ENCODE measurements at places on chromosomes 1 and 21.

- no peak for DNase-seq
Observed at GRCh38 chr1:226599636-226600238, 51.2 kb downstream of the STUM start.

GRCh38 chr1:154788886-154789285, 81.2 kb downstream of the KCNN3 start:
- DNase-seq: no peak

GRCh38 chr1:4784761-4785160, 130.4 kb downstream of the AJAP1 start:
- no peak for DNase-seq

DNA sequence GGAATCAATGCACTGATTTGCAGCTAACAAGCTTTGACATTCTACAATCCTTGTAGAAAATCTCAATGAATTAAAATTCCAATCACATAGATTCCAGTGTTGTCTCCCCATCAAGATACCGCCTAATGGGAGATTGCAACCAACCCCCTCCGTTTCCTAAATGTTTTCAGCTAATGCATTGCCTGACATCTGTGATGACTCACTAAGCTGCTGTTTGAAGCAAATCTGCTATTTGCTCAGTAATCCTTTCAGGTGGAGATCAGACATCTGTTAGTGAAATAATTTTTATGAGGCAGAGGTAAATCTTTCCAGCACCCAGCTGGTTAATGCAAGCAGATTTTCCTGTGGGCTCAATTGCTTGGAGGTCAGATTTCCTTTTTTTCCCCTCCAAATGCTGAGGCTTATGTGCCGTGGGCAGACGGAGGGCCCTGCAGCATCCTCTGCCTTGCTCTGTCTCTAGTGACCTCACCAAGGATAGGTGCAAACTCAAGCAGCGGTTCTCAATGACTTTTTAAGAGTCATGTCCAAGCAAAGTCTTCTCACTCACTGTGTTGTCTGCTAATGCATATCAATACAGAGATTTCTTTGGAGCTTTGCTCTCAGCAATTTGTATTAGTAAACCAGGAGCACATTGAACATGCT, 91.1 kb upstream of the RAB3GAP2 start:
- DNase-seq: no peak

DNA sequence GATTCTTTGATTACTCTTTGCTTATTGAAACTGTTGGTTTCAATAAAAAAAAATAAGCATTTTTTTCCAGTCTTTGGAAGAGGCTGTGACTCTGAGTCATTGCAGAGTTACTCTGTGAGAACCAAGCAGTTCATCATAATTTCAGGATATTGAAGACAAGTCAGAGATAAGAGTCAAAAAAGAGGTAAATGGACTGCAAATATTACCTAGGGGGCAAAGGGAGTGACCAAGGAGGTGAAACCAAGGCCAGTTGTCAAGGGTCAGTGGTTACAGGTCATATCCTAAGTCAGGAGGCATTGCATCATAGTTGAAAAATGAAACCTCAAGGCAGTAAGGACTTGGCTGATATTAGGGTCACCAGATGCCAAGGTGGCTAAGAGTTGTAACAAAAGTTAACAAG, 597.1 kb upstream of the USP24 start:
- no peak for DNase-seq

DNA sequence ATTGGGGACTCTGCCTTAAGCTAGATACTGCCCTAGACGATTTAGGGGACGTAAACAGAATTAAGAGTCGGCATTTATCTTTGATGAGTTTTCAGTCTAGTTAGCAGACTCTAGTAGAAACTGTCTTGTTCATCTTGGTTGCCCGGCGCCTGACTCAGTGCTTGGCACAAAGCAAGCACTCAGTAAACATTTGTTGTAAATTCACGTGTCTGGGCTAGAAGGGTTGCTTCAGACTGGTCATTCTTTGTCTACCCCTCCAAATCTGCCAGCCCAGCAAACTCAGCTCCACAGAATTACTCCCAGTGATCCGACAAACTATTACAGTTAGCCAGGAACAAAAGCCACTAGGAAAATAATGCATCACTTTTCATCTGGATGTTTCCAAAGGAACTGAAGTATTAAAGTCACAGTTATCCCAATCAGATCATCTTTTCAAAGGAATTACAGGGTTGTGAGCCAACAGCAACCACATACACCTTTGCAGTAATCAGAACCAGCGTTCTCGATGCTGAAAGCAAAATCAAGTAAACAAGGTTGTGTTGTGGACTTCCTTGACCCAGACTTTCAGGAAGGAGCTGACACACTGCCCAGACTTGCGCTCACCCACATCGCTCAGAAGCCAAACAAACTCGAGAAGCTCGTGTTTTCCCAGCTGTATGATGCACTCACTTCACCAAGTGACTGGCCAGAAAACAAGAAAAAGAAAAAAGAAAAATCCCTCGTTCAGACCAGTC, 66.5 kb upstream of the GADD45A start:
- DNase-seq: no peak

DNA sequence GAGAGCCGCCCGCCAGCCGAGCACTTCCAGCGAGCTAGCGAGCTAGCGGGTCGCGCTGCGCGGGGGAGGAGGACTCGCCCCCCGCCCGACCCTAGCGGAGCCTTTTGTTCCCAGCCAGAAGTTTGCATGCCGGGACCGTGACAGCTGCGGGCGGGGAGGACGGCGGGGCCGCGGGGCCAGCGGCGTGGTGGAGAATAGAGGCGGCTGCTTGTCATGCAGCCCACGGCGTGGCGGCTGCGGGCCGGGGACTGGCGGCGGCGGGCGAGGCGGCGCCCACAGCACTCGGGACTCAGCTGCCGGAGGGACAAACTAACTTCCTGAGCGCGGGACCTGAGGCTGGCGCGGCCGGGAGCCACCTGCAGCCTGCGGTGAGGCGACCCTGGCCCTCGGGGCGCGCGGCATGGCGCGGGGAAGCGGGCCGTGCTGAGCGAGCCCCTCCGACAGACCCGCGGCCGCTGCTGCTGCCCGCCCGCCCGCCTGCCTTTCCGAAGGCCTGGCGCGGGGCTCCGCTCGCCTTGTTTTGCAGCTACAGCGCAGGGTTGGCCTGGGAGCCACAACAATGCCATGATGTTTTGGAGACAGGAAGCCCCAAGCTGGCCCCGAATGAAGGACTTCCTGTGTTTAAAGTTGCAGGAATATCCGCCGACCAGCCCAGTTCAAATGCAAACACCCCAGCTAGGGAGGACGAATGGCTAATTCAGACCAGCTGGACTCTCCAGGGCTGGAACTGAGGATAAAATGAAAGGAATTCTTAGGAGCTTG, 82.2 kb upstream of the BMP8A start:
- DNase-seq: no peak

DNA sequence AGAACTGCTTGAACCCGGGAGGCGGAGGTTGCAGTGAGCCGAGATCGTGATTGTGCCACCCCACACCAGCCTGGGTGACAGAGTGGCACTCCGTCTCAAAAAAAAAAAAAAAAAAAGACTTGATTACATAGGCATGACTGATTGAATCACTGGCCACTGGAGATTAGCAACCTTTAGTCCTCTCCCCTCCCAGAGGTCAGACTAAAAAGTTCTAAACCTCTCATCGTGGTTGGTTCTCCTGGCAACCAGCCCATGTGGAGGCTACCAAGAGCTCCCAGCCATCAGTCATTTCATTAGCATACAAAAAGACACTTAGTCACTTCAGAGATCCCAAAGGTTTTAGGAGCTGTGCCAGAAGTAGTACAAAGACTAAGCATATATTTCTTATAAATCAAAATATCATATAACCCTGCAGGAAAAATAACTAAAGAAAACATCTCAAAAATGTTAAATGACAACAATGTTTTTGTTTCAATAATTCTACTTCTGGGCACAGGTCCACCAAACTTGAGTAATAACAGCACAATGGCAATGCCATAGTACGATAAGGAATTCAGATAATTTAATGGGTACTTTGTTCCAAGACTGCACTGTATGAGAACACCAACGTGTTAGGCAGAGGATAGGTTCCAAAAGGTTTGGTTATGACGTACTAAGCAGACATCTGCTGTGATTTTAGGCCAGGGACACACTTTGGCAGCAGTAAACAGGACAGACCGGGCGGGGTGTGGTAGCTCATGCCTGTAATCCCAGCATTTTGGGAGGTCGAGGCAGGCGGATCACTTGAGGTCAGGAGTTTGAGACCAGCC, 18.1 kb downstream of the USP48 start:
- no peak for DNase-seq

- no peak for DNase-seq
Observed at GRCh38 chr1:171256940-171257606, 8.8 kb downstream of the FMO1 start.

DNA sequence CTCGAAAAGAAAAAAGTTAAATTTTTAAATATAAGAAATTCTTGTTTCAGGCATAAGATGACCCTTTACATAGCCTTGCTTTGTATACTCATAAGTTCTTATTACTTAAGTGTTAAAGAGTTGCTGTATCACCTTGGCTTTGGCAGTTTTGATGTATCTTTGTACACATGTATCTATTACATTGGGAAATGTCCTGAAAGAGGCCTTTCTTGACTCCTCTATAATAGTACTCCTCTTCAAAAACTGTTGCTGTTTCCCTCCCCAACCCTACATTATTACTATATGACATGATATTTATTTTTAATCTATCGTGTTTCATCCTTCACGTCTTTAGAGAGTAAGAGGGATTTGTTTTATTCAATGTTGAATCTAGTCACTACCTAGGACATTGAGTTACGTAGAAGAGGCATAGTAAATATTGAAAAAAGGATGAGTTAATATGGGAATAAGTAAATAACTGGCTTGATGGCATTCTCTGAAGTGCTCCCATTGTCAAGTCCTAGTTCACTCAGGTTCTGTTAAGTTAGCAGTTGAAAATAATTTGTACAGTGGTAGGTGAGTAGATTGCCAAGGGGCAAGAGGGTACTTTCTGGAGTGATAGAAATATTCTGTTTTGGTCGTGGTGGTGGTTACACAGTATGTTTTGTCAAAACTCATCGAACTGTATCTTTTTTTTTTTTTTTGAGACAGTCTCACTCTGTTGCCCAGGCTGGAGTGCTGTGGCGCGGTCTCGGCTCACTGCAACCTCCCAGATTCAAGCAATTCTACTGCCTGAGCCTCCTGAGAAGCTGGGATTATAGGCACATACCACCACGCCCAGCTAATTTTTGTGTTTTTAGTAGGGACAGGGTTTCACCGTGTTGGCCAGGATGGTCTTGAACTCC, 8.2 kb downstream of the THRAP3 start:
- no peak for DNase-seq

DNA sequence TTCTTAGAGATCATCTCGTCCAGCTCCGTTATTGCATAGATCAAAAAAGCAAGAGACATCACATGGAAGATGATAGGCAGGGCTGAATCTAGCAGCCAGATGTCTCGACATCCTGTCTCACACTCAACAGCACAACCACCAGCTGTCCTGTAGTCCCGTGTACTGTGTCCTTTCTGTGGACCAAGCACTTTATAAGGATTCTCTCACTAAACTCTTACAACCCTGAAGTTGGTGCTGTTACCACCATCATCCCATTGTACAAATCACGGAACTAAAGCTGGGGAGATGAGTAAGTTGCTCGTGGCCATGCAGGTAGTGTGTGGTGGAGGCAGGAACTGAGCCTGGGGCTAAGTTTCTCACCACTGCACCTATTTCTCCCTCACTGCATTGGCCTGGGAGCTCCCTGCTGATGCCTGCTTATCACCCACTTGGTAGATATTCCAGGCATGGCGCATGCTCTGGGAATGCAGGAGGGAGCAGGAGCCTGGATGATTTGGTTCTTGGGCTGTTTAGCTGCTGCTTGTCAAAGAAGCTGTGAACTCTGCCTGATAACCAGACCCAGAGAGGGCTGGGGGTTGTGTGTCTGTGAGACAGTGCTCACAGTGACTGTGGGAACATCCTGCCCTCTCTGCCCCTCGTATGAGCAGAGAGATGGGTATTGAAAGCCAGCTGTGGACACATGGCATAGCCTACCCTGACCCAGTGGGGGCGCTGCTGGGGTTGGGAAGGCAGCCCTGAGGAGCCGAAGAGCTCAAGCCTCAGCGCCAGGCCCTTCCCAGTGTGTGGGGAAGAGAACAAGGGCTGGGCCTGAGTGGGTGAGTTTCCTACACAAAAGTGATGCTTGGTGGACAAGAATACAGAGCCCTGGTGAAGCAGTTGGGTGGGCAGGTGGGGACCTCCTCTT, 13.6 kb downstream of the PPFIA4 start:
- DNase-seq: no peak

DNA sequence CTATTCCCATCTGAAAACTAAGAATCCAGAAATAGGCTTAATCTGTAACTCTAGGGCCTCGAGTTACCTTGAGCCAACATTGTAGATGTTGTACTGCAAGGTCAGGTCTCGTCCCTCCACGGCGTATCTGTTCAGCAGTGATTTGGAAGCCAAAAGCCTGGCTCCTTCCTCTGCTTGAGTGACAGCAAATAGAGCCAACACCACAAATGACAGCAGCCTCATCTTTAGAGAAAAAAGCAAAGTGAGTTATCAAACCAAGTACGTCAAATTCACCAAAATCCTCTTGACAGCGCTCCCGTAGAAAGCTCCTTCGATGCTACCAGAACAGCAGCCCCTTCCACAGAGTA, 832 bp downstream of the SSR2 start:
- DNase-seq: no peak

GRCh38 chr1:104468282-104468681, 718.6 kb downstream of the AMY1C start:
- DNase-seq: no peak

DNA sequence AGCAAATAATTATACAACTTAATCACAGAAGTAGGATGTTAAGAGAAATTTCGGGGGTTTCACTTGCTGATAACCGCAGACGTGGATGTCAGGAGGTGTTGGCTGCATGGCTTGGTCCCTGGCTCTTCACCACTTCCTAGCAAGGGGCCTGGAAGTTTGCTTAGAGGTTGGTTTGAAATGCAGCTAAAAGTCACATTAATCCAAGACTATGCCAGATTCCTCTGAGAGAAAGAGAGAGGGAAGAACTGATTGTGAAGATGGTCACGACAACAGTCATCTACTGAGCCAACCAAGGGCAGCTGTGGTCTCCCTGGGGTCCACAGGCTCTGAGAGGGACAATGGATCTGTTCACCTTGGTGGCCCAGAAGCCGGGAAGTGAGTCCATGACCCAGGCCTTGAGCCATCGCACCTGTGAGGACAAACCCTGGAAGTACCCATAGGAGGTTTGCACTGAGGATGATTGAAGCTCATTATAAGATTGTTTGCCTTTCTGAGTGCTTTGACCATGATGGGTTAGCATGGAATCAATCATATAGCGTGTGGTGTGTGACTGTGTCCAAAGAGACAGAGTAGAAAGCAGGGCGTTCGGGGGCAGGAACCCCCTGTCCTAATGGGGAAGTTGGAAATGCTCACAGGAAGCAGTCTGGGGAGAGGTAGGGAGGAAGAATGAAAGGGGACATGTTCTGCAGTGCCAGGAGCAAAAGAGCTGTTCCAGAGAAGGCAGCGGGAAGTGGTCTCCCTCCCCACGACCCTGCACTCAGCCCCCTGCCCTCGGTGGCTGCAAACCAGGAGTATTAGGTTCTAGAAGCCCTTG, 47.1 kb downstream of the UMODL1 start:
- no peak for DNase-seq

DNA sequence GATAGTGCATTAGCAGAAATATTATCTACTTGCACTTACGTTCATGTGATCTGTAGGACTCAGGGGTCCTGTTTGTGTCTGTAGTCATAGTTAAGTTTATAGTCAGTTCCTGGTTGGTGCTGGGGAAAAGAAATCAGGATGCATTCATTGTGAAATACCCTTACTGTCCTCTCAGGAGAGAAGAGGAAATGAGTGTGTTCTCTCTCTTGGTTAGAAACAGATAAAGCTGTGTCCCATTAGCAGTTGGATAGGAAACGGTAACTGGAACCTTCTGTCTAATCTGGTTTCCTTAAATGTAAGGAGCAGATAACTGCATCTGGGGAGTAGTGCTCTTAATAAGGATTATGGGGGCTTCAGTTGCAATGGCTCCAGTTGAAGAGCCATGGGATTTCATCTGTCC, 8.9 kb downstream of the SDCCAG8 start:
- no peak for DNase-seq

GRCh38 chr1:11923827-11924113, 2.5 kb downstream of the KIAA2013 start:
- no peak for DNase-seq

Data from stimulated activated CD8-positive, alpha-beta memory T cell treated with anti-CD3 and anti-CD28 coated beads, Interleukin-4, amount 100 ng/mL, for 4 hours (primary cell).